Eye (tissue), 1 donor: ENCODE measurements at places on chromosomes 11 and 22.

DNA sequence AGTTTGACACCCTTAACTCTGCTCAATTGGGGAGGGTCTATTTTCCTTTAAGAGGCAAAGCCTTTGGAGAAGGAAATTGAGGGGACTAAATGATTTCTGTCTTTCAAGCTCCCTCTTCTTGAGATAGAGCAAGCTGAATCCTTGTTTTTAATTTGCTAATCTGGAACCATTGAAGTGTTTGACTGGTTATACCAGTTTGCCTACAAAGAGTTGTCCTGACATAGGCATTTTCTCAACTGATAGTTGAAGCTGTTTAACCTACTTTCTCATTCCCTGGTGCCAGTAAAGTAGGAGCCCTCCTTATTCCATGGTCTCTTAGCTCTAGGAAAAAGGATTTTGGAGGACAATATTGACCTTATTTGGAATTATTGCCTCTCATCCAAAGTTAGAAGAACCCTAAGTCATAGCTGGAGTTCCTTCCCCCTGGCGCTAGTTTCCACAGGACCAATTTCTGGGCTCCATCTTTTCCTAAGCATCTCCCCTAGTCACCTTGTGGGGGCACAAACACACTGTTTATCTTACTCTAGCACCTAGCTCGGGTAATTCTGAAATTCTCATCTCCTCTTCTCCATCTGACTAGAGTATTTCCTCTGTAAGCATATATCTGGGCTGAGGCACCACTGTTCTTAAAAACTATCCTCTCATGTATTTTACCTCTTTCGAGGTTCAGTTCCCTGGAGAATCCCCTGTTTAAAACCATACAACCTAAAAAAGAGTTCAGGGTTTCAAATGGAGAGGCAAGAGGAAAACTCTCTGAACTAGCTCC lies 7.4 kb downstream of the ZDHHC5 start:
- DNase-seq = no peak

GRCh38 chr22:46084943-46085827 lies 65.1 kb upstream of the PPARA start:
- no peak for DNase-seq

- peak; percentile 63 for DNase-seq
These were observed 66.8 kb downstream of the LARGE1 start for GRCh38 chr22:33853200-33854097.

- DNase-seq = peak; percentile 35
These were observed 947.8 kb upstream of the CCDC90B start for GRCh38 chr11:84234011-84234410.

DNA sequence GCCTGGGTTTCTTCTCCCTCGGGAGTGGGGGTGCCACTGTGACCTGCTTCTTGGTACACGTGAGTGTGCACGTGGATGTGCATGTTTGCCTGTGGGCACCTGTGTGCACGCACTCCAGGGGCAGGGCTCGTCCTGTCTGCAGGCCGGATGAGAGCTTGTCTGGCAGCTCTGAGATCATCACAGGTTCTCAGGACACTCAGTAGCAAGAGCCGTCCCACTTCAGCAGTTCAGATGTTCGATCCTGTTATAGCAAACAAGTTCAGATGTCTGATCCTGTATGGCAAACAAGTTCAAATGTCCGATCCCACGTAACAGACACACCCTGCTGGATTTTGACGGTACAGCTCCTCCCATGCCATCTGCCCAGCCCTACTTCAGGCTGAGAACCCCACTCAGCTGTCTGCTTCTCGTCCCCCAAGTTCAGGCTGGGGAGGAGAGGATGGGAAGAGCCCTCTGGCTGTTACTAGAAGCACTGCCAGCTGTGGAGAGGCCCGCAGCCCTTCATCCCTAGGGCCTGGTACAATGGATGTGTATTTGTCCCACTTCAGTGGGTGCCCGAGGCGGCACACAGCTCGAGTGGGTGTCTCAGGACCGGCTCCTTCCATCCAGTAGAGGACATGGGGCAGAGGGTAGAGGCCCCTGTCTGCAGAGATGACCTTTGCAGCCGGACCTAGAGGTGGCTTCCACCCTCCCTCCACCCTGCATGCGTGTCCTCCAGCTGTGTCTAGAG lies 1126.9 kb downstream of the BRD1 start:
- DNase-seq = peak; percentile 52

- DNase-seq = no peak
These were observed at the start of gene TEX54 for GRCh38 chr11:62832336-62833234. Gene TEX54, minus strand, starts transcription at chr11:62832841.

DNA sequence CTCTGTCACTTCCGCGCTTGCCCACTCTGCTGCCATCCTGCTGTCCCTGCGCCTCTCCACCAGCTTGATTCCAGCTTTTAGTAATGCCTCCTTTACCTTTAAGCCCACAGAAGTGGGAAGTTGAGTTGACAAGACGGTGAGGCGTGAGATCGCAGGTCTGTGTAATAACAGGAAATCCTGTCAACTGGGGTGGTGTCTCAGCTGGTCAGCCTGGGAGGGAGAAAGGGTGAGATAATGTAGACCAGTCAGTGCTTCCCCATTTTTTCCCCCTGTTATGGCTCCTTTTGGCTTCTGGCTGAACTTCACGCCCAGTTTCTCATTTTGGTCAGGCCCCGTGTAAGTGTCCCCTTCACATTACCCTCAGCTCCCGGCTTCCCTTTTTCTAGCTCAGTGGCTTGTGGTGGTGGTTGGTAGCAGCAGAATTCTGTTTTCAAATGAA lies 98.9 kb downstream of the TRAF6 start:
- no peak for DNase-seq

GRCh38 chr11:46181843-46182424 lies 60.7 kb upstream of the PHF21A start:
- DNase-seq = no peak

DNA sequence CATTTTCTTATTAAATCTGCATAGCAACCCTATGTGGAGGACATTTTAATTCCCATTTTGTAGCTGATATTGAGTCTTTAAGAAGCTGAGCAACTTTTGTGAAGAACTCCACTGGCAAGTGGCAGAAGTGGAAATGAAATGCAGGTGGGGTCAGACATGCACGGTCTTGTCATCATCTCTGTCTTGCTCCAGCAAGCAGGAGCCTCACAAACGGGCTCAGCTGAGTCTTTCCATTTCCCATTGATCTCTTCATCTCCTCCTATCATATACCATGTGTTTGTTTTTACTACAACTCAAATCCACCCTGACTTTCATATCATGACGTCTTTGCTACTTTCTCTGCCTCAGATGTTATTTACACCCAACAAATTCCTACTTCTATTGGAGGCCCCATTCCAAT lies 97.9 kb upstream of the TENM4 start:
- no peak for DNase-seq

GRCh38 chr11:122516686-122517085 lies 138.8 kb upstream of the UBASH3B start:
- DNase-seq = no peak

DNA sequence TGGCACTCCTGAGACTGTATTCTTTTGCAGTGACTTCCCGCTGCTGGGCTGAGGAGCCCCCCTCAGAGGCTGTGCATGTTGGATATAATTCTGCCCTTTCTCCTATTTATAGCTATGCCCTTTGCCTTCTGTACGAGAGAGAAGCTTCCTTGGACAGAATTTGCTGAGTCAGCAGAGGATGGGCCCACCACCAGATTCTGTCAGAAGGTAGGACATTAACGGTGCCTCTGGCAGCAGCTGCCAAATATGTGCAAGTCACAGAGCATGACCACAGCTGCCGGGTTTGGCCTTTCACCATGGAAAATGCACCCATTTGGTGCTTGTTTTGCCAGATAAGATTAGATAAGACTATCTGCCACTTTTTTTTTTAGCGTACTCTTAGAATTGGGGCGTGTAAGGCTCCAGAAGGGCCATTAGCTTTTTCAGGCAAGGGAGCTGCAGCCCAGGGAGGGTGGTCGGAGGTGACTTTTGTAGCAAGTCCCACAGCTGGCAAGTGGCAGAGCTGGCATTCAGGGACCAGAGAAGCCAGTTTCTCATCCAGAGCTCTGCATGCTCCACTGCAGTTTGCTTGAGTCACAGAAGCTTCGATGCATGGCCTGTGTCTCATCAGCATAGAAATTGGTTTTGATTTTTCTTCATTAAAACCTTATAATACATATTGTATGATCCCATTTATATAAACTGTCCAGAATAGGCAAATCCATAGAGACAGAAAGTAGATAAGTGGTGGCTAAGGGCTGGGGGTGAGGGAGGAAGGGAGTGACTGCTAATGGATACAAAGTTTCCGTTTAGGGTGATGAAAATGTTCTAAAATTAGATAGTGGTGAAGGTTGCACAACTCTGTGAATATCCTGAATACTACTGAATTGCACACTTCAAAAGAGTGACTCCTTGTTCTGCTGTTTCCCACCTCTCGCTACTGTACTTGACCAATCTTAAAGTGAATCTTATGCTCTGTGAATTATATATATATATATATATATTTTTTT lies 15.8 kb downstream of the UPB1 start:
- DNase-seq = no peak

- DNase-seq = no peak
These were observed 17.5 kb downstream of the IL17RA start for GRCh38 chr22:17102297-17102667.

DNA sequence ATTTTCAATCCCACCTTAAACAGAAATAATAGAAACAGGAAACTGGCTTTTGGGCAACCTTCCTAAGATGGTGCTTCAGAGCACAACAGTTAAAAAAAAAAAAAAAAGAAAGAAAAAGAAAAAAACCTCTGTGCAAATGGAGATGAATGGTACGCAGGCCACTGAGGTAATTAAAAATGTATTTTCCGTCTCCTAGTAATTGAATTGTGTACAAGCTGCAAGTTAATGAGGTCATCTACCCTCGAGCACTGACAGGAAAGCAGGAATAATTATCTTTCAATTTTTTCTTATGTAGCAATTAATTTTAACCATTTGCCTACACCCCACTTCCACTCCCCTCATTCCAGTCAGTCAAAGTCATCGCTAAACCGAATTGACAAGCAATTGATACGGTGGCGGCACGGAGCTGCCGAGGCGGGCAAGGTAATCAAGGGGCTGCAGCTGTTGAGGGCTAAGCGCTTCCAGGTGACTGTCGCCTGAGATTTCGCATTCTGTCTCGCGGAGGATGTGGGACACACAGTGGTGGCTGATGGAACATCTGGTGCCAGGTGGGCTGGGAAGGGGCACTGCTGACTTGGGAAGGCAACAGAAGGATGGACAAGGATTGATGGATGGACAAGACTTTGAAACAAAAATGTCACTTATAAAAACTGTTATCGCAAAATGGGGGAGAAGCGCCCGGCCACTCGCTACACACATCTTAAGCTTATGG lies 109.4 kb downstream of the RCN1 start:
- DNase-seq = no peak

GRCh38 chr22:41057076-41057475 lies 35.3 kb upstream of the EP300 start:
- no peak for DNase-seq

GRCh38 chr11:96126917-96127595 lies 203.1 kb upstream of the MTMR2 start:
- peak; percentile 45 for DNase-seq

DNA sequence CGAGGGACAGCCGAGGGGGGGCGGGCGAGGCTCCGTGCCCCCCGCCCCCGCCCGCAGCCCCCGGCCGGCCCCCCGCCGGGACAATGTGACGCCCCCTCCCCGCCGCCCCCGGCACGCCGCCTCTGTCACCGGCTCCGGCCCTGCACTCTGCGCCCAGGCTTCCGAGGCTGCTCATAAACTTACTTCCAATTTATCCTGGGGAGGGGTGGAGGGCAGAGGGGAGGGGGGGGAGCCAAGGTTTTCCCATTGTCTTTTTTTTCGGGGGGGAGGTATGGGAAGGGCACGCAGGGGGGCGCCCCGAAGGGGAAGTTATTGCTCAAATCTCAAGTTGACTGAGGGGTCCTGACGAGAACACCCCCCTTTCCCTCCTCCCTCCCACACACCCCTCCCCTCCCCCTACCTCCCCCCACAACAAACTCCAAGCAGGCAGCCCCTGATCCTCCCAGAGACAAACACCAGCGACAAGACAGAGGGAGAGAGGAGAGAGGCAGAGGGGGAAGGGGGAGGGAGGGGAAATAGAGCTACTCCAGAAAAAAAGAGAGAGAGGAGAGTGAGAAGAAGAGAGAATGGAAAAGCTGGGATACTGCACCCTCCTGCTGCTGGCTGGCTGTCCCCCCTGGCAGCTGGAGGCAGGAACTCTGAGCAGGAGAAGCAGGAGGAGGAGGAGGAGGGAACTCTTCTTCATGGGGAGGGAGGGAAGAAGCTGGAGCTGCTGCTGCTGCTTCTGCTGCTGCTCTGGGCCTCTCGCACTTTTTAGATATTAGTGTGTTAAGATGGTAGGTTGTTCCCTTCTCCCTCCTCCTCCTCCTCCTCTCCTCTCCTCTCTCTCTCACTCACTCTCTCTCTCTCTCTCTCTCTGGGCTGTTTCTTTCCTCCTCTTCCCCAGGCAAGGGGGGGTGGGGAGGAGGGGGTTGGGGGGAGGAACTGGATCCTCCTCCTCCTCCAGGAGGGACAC lies 631 bp downstream of the PHF21A start:
- DNase-seq = peak; percentile 91

GRCh38 chr22:49674479-49675050 lies 153.1 kb downstream of the BRD1 start:
- DNase-seq = no peak

DNA sequence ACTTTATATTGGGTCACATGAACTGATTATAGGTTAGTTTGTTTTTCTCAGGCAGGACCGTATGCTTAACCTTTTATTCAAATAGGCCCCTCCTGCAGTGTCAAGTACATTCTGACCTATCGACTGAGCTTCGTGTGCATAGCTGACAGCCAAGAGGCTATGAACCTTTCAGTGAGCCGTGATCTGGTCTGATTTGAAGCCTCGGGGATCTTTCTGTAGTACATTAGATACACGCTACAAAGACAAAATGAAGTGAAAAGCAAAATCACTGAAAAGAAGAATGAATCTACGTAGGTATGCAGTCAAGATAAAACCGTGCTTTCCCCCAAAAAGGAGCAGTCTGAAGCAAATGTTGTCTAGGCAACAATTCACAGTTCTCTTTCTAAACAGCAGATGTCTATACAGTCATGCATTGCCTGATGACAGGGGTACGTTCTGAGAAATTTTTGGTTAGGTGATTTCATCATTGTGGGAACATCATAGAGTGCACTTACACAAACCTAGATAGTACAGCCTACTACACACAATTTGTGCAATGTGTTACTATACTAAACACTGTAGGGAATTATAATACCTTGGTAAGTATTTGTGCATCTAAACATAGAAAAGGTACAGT lies 18.1 kb downstream of the JHY start:
- peak; percentile 64 for DNase-seq

DNA sequence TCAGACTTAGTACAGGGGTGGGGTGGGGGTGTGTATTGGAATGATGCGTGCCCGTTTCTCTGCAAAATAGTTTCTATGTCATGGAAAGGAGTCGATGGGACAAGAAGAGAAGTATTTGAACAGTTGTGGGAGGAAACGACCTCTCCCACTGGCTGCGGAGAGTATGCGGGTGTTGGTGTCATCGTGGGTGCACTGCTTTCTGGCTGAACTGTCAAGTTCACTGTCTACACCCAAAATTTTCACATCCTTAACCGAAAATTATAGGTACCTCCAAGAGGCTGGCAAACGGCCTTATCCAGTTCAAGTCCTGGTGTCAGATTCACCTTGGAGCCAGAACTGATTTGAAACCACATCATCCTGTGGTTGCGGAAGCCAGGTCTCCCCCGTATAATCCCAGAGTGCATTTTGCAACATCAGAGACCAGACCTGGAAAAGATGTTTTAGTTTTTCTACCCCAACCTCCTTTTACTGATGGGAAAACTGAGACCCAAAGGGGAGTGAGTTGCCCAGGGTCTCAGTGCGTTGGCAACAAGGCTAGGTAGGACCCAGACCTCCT lies 497 bp upstream of the SSRP1 start:
- no peak for DNase-seq
